Chondrocyte (in vitro differentiated cells): ENCODE measurements at places on chromosomes 7 and 10.

DNA sequence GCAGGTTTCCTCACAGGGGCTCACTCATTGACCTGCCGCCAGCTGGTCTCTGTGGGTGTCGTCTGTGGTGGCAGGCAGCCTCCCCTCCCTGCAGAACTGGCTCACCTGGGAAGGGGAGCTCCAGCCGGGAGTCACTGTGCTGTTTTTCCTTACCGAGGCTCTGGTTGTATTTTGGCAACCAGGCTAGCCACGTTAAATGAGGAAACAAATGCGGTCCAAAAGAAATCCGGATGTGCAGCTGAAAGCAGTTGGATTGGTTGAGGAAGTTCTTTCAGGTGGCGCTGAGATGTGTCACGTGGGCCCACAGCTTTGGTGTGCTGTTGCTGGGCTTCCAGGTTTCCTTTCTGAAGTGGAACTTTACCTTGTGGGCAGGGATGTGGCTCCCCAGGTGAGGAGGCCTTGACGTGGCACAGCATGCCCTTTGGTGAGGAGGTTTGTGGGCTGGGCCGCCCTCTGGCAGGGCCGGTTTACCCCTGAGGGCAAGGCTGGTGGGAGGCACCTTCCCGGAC lies 14.2 kb downstream of the MTURN start:
- DNase-seq: no peak

DNA sequence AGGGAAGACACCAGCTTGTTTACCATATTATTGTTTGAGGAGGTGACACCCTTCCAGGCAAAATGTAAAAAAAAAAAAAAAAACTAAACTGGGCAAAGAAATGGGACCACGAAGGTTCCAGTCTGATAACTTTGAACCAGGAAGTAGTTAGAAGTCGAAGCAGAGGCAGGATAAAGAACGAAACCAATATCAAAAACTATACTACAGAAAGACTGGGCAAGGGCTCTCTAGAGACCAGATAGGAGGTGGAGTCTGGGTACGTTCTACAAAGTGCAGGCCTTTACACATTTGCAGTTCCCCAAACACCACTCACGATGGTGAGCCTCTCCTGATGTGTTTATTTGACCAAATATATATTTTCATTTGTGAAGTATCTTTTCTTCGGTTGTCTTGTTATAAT lies 125.7 kb upstream of the CDK1 start:
- DNase-seq: no peak

DNA sequence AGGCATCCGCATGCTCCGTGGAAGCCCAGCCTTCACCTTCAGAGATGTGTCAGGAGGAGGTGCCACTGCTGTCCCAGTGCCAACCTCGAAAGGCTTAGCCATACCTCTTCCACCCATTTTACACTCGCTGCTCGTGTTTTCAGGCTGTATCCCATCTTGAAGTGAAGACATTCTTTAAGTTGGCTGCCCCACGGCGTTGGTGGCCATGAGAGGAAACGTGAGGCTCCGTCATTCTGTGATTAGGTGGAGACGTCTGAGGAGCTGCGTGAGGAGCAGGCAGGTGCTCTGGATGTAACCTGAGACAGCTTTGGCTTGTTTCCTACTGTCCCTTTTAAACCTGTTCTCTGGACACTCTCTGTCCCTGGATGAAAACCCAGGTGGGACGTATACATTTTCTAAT lies 159.9 kb upstream of the RNF32 start:
- DNase-seq: no peak

DNA sequence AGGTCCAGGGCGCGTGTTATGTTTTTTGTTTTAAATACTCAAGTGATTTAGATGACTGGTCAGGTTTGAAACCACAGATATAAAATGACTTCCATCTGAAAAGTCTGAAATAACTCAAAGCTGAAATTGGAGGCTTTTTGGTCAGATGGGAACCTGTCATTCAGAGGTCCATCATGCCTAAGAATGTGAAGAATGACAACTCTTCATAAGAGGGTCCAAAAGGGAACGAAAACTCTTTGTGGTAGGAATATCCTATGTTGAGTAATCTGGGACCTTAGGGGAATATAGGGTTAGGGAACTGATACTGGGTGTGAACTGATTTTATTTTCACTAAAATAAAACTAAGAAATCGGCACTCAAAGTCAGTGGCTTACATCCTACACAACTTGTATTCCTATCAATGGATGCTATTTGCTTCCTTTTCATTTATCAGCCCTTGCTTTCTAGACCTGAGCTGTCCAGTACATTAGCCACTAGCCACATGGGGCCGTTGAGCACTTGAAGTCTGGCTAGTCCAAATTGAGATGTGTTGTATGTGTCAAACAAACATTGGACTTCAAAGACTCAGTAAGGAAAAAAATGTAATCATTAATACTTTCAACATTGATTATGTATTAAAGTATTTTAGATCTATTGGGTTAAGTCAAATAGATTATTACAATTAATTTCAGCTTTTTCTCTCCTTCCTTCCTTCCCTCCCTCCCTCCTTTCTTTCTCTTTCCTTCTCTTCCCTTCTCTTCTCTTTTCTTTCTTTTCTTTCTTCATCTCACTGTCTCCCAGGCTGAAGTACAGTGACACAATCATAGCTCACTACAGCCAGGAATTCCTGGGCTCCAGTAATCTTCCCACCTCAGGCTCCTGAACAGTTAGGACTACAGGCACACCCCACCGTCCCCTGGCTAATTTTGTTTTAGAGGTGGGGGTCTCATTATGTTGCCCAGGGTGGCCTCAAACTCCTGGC lies 56.5 kb upstream of the KDM7A start:
- DNase-seq: no peak

- no peak for DNase-seq
Measured at GRCh38 chr7:77455321-77455720, 39.2 kb upstream of the GSAP start.

DNA sequence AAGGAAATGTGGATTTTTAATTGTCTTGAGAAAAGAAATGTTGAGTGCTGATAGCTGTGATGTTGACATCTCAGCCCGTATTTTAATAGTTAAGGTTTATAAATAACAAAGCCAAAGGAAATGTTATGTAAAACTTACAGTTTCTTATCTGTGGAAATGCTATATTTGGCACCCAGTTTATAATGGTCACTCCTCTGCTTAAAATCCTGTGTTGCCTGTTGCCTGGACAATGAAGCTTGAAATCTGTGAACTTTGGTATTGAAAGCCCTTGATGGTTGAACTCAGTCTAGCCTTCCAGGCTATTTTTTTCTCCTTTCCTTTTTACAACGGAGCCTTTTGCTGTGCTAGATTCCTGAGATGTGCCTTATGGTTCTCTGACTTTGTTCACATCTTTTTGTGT lies 46.5 kb downstream of the MCU start:
- no peak for DNase-seq

DNA sequence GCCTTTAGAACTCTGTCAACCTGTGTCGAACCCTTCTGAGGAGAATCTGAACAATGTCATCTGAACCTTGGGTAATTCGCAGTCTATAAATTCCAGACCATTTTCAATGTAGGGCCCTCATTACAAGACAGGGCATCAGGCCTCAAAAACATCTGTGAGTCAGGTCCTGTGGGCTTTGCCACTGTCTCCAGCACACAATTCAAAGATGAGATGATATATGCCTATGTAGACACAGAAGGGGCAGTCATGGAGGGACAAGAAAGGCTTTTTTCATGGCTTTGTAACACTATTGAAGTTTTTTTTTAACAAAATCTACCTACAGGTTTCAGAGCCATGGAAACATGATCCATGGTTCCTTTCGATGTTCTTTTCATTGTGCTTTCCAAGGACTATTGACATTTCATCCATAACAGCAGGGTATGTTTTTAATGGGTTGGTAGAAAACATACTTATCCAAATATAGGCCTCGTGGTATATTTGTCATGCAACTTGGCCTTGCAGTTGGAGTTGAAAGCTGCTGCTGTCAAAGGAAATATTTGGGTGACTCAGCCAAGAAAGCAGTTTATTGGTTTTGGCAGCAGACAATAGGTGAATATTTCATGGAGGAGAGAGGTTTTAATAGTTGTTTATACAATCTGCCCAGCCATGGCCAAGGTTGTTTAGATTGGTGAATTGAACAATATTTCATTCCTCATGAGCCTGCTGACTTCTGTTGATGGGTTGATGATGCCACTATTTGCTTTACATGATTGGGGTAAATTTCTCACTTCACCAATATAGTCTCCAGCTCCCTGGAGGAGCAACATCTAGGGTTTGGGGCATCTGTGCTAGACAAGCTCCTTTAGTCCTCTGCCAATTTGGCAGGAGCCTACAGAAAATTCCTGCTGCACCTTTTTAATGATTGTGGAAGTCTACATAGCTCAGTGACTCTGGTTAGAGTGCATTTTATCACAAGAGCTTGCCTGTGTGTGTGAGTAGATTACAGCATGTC lies 158.4 kb upstream of the TMEM72 start:
- DNase-seq: no peak

- no peak for DNase-seq
Measured at GRCh38 chr10:53724581-53724980, 952.0 kb upstream of the MBL2 start.

DNA sequence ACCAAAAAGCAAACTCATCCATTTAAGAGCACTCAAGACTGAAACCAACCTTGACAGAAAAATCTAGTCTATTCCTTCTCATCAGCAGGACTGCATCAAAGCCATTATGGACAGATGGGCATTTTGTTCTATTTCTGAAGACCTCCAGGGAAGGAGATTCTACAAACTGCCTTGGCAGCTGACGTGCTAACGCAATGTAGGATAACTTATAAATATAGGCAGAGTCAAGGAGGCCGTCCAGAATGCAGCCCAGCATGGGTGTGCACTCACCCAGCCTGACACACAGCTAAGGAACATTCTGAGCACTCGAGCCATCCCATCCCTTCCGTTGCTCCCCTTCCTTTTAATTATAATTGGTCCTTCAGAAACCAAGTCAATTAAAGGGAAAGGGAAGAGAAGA lies 25.3 kb upstream of the NEBL start:
- no peak for DNase-seq

DNA sequence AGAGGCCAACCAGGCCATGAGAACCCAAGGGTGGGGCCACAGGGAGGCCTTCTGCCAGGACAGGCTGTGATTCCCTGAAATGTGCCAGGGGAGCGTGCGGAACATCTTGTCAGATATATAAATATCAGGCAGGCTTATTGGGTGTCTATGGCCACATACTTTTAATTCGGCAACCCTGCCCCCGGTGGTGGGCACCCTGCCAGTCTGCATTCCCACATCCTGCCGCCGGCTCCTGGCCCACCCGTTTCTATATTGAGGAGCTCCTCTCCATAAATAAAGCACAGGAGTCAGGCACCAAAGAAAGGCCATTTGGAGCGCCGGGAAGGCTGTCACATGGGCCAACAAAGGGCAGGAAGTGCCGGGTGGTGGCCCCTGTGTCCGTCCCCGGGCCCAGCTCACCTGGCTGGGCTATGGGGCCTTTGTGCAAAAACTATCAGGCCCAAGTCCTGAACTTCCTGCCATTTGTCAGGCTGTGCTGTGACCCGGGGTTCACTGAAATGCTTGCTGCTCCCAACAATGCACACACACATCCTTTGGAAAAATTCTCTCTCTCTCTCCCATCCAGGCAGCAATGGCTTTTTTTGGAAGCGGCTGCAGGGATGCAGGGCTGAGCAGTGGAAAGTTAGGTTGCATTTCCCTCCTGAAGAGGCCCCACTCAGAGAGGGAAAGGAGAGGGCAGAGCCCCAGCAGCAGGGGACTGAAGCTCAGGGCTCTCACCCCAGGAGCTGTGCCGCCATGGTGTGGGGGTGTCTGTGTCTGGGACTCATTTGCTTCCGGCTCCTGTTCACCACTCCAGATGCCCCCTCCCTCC lies 25.0 kb upstream of the PODXL start:
- no peak for DNase-seq

DNA sequence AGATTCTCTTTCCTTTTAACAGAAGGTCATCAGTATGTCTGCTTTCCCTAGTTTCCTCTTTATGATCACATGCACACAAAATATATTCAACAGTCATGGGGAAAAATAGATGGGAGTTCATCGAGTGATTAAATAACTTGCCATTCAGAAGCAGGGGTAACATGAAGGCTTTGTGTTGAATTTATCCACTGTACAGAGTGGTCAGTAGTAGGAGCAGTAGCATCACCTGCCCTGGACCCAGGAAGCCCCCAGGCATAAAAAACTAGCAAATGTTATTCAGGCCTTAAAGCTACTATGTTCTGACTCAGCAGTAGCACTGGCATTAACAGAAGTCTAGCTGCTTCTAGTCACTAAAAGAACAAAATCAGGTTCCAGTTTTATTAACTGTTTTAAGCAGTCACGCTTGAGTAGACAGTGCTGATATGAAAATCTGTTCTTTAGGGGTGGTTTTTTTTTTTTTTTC lies 31.4 kb upstream of the FAM133B start:
- no peak for DNase-seq

DNA sequence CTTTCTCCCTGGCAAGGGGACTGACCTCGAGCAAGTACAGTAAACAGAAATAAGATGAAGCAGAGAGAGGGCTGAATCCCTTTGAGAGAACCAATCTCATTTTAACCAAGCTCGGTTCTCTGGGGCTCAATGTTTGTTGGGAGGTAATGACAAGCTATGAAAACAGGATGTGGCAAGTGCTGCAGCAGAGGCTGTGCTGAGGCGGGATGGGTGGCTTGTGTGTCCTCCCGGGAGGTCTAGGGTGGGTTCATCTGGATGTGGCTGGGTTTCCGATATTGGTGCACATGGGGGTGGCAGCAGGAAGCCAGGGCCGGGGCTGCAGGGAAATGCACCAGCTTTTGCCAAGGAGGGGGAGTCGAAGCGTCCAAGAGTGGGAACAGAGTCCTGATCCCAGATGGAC lies 84.5 kb downstream of the AOAH start:
- DNase-seq: no peak

DNA sequence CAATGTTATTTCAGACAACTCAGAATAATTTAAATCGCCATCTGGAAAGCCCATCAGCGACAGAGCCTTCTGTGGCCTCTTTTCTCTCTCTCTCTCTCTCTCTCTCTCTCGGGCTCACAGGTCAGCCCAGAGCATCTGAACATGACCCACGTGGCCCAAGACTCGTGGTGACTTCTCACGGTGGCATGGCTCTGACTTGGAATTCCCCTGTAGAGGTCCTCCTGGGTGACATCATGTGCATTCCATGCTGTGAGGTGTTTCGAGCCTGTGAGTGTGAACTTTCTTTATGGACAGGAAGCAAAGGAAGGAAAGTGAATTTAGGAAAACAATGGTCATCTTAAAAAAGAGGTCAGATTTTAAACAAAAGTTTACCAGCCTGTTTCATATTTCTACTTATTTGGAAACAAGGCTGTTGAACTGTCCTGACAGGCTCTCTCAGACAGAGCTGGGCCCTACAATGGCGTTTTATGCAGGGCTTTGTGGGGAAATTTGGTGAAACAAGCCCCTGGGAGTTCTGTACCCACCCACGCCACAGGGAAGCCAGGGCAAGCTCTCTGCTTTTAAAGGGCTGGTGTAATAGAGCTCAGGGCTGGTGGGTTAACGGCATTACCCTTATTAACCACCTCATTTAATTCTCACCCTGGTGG lies 359.7 kb upstream of the ZNF32 start:
- no peak for DNase-seq

GRCh38 chr7:80131675-80132435 lies 2.8 kb upstream of the GNAI1 start:
- DNase-seq: no peak

GRCh38 chr10:63922468-63923284 lies 401.5 kb downstream of the REEP3 start:
- no peak for DNase-seq
